Dermis blood vessel endothelial cell (primary cell): ENCODE measurements at places on chromosomes 6 and 20.

GRCh38 chr6:7833751-7834070 is 76.9 kb downstream of the TXNDC5 start:
- DNase-seq: no peak

GRCh38 chr20:36246401-36246800 is 10.1 kb downstream of the AAR2 start:
- no peak for DNase-seq

DNA sequence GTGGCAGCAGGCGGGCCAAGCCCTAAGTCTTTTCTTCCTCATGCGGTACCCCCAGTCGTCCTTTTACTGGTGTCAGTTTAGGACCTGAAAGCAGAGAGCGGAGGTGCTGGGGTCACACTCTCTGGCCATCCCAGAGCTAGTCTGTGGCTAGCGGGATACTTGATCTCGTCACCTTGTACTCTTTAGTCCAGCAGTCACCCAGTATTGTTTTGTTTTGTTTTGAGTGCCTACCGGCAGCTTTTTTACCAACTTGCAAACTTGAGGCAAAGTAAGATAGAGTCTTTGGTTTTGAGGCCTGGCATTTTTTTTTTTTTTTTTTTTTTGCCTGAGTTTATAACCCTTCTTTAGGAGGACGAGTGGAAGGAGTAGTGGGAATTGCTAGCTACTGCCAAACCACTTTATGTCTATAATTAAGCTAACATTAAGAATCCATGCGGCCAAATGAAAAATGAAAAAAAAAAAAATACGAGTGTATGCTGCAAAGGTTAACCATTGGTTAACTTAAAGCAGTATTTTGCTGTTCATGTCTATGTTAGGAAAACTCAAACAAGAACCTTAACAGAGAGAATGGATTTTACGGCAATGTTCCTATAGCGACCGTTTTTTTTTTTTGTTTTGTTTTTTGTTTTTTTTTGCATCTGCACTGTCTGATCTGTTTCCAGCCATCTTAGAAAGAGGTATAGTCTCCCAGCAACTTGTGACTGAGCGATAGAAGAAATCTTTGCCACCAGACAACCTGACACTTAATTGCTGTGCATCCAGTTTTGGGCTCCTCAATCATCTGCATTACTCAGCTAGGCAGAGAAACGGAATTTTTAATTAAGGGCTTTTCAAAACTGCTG is 56.9 kb downstream of the FAM217A start:
- DNase-seq: peak; percentile 32

GRCh38 chr6:84019842-84020211 is 13.7 kb upstream of the MRAP2 start:
- DNase-seq: no peak

- DNase-seq: peak; percentile 97
These were observed 174.7 kb downstream of the TMEM242 start for GRCh38 chr6:157148391-157149323.

GRCh38 chr20:32357375-32357868 is 709 bp upstream of the ASXL1 start:
- DNase-seq: peak; percentile 63

DNA sequence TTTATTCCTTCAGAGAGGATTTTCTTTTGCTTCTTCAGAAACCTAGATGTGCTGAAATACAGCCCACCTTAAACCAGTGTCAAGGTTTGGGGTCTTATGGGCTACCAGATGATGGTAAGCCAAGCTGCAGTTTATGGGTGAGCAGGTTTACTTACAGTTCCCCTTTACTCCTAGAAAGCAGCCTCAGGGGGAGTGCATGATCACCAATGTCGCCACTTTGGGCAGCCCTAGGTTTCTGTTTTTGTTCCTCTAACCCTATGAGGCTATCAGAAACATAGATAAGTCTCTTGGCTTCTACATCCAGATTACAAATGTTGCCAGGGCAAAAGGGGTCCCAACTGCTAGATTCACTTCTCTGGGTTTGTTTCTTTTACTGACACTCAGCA is 67.2 kb downstream of the TRIM27 start:
- DNase-seq: no peak

DNA sequence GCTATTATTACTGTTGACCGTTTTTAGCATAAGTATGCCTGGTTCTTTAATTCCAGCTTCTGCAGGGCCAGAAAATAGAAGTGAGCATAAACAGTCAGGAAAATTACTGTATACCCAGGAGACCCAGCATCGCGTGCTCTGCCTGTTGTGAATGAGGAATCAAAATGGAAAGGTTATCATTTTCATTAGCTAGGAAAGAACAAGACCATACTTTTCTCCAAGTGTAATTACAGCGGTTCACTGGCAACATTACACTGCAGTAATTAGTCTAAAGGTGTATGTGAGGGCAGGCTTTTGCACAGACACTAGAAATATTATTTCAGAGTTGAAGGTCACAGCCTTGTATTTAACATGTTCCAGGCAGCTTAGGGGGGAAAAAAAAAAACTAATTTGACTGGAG is 403.8 kb upstream of the SOX4 start:
- no peak for DNase-seq

DNA sequence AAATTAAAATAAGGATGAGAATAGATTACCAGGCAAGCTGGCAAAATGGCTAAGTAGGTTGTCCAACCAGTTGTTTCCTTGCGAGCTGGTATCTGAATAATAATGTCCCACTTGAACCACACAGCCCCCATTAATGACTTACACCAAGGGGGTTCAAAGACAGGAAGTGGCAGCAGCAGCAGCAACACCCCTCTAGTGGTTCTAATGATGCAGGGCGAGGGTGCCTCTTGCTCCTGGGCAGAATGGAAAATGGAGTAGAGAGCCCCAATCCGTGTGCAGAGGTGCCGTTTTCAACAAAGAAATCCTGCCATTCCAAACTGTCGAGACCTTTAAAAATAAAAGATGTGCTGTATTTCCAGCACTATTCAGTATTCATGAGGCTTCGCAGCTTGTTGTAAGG is 218.1 kb downstream of the TSHZ2 start:
- DNase-seq: no peak

DNA sequence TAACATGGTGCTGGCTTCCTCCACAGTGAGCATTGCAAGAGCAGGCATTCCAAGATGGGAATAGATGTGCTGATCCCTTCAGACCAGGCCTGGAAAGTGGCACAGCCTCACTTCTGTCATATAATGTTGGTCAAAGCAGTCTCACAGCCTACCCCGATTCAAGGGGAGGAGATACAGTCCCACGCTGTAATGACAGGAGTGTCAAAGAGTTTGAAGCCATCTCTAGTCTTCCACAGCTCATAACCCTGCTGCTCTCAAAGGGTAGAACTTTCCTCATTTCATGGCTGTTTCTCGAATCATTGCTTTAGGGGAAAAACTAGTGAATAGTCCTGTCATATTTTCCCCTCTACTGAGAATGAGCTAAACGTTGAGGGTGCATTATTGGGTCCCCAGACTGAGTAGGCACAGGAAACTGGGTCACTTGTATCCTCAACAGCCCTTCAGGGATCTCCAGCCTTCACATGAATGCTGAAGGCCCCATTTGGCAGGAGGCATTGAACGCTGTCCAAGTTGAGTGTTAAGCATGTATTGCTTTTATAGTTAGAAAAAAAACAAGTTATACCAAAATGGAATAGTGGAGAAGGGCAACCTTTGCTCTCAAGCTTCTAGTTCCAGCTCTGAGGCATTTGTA is 27.3 kb downstream of the DTD1 start:
- no peak for DNase-seq

DNA sequence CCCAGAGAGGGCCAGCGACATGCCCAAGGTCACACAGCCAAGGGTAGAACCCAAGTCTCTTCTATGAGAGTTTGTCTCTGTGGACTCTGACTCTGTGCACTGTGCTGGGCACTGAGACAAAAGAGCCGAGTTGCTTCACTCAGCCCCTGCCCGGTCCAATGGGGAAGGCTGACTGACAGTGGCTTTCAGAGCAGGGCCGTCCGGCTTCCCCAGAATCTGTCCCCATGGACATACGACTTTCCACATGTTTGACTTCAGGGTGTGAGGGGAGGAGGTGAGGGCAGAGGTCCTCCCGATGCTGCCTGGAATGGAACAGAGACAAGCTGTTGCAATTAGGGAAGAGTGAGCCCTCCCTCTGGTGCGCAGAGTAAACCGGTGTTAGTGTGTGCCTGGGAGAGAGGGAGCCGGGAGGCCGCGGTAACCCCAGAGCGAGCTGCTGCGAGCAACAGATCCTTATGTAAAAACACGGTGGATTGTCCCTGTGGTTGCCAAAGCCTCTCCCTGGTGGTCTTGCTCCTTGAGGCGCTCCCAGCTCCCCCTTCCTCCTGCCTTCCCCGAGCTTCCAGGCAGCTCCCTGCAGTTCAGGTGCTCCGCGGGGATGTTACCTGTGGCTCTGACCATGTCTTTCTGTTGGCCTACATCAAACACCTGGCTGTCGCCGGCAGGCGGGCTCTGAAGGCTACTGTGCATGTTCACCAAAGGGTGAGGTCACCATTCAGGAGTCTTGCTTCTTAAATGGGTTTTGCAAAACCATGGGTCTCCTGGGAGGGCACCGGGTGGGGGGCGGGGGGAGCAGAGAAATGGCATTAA is 672 bp downstream of the SIRPA start:
- peak; percentile 24 for DNase-seq

- DNase-seq: no peak
These were observed 240.6 kb downstream of the FOXC1 start for GRCh38 chr6:1850121-1850839.

- DNase-seq: no peak
These were observed 403.2 kb downstream of the SAMD5 start for GRCh38 chr6:147911686-147912085.

DNA sequence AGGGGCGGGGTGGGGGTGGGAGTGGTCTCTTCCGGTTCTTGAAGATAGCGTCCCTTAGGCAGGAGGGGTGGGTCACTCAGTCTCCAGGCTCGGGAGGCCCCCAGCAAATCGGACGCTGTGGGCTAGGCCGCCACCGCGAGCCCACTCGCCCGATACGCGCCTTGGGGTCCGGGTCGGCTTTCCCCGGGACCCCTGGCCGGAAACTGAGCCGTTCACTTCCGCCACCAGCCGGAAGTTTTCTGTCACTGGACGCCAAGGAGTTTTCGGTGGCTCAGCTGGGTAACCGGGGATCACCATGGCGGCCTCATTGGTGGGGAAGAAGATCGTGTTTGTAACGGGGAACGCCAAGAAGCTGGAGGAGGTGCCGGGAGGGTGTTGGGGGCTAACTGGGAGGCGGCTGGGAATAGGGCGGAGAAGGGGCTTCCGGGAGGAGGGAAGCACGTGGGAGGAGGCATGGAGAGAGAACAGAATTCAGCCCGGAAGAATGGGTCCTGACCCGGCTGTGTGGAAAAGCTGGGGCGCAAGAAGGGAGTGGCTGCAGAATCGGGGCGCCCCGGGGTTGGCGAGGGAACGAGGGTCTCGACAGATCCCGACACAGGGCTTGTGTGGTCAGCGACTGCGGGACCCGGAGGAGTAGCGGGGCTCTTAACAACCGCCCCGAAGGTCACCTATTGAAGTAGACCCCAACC is at the start of gene ITPA:
ITPA (plus strand) TSS at position 242 of the 689 bp plus-strand sequence; CDS start at position 296, 54 bp downstream.
- peak; percentile 47 for DNase-seq

DNA sequence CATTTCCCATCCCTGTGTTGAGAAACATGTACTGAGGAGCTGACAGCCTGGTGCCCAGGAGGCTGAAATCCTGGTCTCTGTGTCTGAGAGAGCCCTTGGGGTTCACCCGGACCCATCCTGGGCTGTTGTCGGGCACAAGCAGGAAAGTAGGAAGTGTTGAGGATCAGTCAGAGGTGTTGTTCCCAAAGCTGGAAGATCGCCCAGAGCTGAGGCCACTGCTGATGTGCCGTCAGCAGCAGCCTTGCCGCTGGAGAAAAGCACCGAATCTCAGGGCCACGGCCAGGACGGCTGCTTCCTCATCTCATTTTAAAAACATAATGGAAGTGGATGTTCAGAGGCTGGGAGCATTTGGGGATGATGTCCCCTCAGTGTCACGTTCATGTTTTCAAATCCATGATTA is 218.5 kb downstream of the UST start:
- DNase-seq: no peak

DNA sequence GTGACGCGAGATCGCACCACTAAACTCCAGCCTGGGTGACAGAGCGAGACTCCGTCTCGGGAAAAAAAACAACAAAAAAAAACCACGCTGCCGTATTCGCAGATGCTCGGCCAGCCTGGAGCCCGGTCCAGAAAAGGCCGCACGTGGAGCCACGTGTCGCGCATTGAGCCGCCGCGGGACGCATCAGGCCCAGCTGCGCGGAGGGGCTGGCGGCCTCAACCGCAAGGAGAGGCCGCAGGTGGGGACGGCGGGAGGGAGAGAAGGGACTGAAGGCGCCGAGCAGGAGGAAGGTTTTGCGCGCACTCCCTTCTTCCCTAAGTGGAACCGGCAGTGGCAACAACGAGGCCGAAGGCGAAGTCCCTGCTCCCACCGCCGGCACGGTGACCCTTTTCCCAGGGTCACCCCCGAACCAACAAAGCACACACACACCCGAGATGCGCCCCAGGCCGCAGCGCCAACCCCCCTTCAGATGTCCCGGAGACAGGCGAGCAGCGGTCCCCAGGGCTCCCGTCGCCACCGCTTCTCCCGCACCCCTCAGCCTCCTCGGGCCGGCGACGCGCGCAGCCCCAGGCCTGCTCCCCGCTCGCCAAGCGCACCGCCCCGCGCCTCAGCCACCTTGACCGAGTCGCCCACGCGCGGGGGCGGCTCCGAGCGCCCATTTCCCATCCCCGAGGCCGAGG is 681 bp downstream of the SYCP2 start:
- no peak for DNase-seq

DNA sequence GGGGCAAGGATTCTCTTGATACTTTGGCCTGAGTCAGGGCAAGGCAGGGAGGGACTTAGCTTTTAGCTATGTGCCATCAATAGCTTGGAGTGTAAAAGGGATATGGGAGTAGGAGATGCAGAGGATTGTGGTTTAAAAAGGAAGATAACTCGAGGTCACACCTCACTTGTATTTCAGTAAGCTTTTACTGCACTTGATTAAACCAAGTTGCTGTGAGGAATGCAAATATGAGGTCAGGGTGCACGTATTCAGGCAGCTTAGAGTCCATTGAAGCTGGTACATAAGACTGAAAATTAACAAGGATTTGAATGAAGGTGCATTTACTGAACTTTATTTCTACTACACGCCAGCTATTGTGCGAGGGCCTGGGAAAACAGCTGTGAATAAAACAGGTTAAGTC is 32.1 kb downstream of the DSTN start:
- DNase-seq: no peak

- DNase-seq: peak; percentile 19
These were observed 18.7 kb downstream of the FAM50B start for GRCh38 chr6:3867641-3868502.

DNA sequence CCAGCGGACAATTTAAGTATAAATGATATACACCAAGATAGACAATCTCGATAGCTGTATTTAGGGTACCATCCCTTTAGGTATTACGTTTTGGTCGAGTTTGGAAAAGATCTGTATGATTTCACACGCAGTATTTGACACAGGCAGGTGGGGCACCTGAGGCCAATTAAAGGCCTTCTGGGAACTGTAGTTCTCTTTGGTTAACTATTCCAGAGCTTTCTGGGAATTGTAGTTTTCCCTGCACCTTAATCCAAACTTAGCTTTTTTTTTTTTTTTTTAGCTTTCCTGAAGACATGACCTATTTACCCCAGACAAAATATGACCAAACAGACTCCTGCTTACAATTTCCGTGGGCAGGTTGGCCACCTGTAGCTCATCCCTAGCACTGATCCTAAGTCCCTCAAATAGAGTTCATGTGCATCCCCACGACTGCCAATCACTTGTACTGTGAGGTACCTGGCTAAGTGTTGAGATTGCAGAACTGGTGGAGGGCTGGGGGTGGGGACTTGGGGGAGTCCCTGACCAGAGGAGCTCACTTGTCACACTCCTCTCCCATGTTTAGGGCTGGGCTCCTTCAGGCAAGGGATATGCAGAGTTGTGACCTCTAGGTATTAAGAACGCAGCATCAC is 999 bp upstream of the EHMT2 start:
- peak; percentile 53 for DNase-seq
